Activated CD8-positive, alpha-beta memory T cell treated with anti-CD3 and anti-CD28 coated beads for 48 hours (primary cell): ENCODE measurements at places on chromosomes 6 and 20.

DNA sequence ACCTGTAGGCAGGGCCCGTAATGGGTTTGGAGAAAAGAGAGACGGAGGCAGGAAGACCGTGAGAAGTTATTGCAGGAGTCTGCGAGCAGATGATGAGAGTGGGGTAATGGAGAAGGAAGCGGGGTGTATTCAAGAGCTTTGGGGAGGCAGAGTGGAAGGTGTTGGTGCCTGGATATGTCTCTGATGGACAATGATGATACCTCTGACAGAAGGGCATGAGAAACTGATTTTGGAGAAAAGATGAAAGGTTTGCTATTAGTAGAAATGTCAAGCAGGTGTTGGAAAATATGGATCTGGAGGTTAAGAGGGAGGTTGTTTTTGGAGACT, 69.4 kb downstream of the CDC5L start:
- no peak for DNase-seq

DNA sequence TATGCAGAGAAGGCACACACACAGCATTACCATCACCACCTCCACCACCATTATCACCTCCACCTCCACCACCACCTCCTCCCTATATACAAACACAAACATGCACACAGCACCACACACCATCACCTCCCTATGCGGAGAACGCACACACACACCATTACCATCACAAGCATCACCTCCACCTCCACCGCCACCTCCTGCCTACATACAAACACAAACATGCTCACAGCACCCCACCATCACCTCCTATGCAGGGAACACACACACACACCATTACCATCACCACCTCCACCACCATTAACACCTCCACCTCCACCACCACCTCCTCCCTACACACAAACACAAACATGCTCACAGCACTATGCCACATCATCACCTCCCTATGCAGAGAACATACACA, 236.5 kb upstream of the AFDN start:
- DNase-seq: no peak

- DNase-seq: no peak
Measured at GRCh38 chr6:105995391-105995865, 90.7 kb upstream of the PRDM1 start.

- DNase-seq: no peak
Measured at GRCh38 chr6:81476881-81477280, 275.6 kb downstream of the TENT5A start.

- DNase-seq: no peak
Measured at GRCh38 chr6:157716251-157716995, 106.6 kb upstream of the SNX9 start.

DNA sequence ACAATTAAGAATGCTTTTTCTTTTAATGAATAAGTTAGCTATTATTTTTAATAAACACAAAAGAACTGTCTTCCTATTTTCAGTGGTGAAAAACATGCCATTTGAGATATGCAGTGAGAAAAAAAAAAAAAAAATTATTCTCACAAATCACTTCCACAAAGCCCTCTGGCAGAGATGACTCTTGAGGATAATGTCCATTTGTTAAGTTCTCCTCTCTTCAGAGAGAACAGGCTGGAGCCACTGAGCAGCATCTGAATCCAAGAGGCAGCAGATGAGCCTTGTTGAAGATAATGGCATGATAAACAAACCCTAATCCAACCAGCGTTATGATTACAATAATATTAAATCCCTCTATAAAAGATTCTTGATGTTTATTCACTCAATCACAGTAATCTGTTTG, 105.0 kb downstream of the PTPRK start:
- DNase-seq: no peak

DNA sequence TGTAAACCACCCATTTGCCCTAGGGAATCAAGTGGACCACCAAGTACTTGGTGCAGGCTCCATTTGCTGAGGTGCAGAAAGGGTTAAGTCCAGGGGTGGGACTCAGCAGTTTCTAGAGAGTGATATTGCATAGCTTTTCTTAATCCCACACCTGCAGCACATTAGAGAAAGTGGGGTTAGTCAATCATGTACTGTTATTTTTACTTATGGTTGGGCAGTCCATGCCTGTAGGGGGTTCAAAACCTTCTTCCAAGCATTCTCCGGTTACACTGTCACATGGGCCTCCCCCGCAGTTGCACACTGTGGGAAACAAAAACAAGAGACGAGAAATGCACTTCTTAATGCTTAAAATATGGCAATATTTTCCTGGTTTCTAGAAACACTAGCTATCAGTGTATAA, 65.5 kb downstream of the LAMA4 start:
- no peak for DNase-seq

- no peak for DNase-seq
Measured at GRCh38 chr6:68427630-68428029, 207.5 kb upstream of the ADGRB3 start.
